ENCODE measurements at places on chromosomes 5 and 9.

DNA sequence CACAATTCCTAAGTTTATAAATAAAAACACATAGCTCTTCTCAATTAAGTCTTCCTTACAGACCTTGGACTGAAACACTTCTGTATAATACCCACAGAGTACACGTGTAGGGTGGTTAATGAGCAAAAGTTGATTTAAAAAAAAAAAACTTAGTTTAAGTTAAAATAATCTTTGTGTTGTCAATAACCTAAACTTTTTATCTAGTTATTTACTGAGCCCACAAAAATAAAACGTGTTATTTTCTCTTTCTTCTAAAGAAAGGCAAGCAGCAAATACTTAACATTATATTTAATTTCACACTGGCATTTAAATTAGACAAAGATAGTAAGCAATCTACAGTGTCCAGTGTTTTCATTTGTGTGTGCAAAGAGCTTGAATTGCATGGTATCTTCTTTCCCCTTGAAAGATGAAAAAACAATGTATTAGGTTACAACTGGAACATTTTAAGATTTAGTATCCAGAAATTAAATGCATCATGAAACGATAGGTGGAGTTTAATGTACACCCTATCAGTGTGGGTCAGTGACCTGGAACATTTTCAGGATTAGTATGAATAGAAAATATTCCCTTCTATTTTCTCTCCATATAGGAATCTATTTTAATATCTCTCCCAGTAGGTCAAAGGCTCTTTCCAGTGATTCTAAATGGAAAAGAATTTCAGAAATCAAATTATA, 1014.8 kb downstream of the NR2F1-AS1 start:
- DNase-seq: no peak

- DNase-seq: no peak
Observed at GRCh38 chr5:58466939-58467338, 7.1 kb upstream of the PLK2 start.

- no peak for DNase-seq
Observed at GRCh38 chr9:89743216-89743572, 138.4 kb downstream of the GADD45G start.

DNA sequence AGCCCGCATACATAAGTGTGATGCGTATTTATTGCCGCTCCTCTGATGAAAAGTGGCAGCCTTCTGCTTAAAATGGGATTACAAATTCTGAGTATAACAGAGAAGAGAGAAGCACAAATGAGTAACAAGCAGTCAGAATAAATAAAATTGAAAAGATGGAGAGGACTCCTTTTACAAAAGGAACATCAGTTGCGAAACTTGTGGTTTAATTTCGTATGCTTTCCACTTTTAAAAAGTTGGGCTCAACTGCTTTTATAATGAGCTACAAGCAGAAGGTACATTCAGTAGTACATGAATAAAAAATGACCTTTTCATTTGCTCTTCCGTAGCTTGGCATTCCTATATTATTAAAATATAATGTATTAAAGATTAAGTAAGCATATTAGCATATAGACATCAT, 320.0 kb downstream of the FBXL17 start:
- no peak for DNase-seq

- DNase-seq: no peak
Observed at GRCh38 chr5:134553821-134554267, 28.4 kb downstream of the JADE2 start.

DNA sequence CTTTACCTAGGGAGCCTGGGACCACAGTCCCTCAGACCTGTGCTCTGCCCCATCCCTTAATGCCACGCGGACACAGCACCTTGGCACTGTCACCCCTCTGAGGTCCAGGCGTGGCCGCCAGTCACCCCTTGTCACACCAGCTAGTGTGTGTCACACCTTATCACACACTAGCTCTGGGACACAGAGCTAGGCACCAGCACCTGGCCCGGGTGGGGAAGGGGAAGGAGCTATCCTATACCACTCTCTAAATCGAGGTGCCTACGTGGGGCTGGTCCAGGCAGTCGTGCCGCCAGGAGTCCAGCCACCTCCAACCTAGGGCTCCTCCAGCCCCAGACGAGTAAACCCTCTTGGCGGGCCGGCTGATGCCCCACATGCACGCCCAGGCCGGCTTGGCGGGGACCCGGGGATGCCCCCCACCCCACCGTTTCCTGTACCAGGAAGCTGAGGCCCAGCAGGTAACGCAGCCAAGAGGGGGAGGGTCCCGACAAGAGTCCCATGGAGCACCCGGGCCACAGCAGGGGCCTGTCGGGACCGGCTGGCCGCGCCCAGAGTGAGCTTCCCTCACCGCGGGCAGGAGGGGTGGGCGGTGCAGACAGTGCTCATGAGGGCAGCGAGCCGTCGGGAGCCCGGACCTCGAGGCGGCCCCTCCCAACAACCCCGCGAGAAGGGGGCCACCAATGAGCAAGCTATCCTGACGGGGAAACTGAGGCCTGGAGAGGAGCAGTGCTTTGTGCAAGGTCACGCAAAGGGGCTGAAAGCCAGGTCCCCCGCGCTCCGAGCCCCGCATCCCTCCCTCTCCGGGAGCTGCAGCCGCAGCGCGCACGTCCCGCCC, 550 bp downstream of the CORO2A start:
- no peak for DNase-seq

- DNase-seq: peak; percentile 60
Observed at GRCh38 chr5:2752059-2752820, 763 bp upstream of the IRX2 start.

- DNase-seq: peak; percentile 85
Observed at GRCh38 chr5:115343855-115344254, 47.4 kb upstream of the CCDC112 start.

- no peak for DNase-seq
Observed at GRCh38 chr9:137168573-137168903, 1.3 kb downstream of the LRRC26 start.

DNA sequence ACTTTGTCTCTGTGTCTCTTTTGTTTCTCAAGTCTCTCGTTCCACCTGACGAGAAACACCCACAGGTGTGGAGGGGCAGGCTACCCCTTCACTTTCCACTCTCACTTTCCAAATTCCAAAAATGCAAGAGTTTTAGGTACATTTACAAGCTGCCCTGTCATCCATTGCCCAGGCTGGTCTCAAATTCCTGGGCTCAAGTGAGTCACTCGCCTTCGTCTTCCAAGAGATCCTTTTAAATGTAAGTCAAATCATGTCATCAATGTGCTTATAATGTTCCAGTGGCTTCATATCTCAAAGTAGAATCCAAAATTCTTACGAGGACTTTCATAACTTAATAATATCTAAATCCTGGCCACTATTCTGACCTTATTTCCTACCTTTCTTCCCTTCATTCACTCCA, 20.4 kb upstream of the UGCG start:
- DNase-seq: no peak

GRCh38 chr5:81789033-81789432, 38.1 kb upstream of the SSBP2 start:
- no peak for DNase-seq

DNA sequence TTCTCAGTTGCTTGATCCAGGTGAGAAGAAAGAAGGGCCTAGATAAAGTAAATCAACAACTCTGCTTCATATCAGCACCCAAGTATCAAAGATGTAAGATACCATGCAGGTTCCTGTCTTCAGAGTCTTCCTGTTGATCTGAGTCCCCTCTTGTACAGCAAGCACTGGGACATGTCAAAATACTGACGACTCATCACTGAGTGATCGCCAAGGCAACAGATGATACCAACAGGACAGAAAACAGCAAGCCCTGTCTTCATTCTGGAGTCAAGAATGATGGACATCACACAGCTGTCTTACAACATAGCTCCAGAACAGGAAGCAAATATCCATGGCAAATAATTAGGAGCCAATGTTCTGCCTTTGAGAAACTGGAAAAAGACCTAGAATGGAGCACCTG, 83.7 kb downstream of the TARS1 start:
- no peak for DNase-seq

- no peak for DNase-seq
Observed at GRCh38 chr9:37801959-37802711, 1.5 kb downstream of the DCAF10 start.

GRCh38 chr9:14957109-14957508, 46.9 kb upstream of the FREM1 start:
- DNase-seq: no peak

- DNase-seq: no peak
Observed at GRCh38 chr5:121795511-121795910, 56.2 kb upstream of the FTMT start.

DNA sequence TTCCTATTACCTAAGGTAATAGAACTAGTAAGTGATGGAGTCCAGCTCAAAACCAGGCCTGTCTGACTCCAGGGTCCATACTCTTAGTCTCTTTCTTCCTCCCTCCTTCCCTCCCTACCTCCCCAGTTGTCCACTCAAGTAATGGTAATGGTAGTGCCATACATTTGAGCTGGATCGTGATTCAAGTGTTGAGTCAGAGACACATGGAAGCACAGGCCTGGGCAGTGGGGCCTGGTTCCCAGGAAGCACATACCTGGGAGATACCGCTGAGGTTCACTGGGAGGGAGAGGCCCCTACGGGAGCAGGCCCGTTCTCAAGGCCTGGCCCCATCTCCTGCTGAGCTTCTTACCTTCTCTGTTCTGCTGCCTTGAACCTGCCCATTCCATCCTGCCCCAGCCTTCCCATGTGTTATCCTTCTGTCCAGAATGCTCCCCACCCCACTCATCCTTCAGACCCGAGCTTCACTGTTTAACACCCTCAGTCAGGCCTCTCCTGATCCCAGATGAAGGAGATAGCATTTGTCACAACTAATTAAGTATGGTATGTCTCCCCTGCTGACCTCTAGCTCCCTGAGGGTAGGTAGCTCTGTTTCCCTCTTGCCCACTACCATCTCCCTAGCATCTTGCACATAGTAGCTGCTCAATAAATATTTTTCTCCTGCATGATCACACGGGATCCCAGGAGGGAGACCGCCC, 13.8 kb downstream of the URM1 start:
- DNase-seq: no peak

DNA sequence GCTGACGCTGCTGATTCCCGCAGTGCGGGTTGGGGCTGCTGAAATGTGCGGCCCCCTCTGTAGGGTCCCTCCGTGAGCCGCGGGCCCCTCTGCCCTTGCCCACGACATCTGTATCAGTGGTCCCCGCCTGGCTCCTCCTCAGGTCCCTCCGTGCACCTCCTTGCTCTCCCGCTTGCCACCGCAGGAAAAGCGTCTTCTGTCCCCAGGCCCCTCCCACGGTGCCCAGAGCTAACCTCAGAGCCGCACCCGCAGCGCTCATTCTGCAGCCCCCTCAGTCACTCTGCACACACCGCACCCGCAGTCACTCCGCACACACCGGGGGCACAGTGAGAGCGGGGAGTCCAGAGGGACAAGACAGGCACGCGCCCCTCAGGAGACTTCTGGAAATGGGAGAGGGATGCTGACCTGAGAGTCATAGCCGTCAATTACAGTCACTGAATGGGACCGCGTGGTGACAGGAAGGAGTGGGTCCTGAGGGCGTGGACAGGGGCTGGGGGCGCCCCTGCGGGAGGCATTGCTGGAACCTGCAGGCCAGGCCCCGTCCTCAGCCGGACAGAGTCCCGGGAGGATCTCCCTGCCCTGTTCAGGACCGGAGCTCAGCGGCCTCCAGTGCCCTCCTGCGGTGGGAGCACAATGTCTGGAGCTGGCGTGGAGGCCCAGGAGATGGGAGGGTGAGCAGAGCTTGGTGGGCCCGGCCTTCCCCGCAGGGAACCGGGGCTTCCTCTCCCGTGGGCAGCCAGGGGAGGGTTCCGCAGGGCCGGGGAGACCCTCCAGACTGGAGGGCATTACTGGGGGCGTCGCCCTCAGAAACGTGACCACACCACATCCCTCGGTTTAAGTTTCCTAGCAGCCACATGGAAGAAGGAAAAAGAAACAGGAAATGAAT, 66.1 kb upstream of the CTSL start:
- DNase-seq: no peak

DNA sequence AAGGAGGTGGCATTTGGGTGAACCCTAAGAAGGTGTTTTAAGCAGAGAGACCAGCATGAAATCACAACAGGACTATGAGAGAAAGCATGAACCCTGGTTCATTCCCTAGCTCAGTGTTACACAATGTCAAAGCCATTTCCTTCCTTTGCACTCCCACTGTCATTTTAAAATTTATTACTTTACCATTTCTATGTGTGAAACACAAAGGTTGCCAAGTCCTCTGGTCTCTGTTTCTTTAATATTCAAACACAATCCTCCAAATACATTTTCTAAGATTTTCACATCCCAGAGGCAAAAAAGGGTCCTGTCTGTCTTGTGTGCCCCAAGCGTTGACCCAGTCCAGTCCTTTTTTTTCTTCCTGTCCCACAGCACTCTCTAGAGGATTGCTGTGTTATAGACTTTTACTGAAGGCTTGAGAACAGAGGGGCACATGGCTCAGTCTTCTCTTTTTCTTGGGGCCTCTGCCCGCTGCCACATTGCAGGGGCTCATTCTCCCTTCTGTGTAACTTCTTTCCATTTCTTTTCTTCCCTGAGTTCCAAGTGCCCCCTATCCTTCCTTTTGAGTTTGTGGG, 78.6 kb upstream of the SLC28A3 start:
- DNase-seq: no peak

GRCh38 chr5:10586555-10586954, 22.7 kb downstream of the ANKRD33B start:
- no peak for DNase-seq

DNA sequence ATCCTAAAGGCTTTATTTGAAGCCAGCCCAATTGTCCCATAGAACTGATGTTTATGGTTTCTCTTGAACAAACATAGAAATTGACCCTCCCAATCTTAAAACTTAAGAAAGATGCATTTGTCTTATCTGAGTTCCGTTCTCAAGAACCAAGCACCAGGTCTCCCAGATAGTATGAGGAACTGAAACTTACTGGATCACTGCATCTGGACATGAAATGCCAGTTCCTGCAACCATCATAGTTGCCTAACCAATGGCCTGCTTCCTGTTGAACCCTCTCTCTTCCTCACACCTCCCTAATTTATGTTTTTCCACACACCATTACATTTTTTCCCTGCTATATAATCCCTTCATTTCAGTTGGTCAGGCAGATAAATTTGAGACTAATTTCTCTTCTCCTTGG, 478.9 kb downstream of the HTR1A start:
- no peak for DNase-seq

DNA sequence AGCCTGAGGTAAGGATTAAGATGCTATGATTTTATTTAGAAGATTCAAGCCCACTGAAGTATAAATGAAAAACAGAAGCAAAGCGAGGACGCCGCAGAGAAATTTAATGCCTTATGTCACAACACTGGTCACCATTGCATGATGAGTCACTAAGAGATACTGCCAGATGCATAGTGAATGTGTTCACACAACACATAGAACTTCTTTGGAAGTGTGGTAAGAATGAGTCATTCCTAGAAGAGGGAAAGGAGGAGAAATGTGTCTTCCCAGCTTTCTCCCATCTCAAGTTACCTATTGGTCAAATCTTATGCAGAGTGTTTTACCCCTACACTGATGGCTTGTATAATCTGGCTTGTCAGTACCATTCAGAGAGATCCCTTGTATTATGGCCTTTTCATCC, 465.3 kb upstream of the ARRDC3 start:
- DNase-seq: peak; percentile 90

All from NCI-H460 (cell line).